Astrocyte (in vitro differentiated cells and primary cell): ENCODE measurements at places on chromosomes 5 and 9. TPM values are rescaled to one million over a fixed set of nuclear protein-coding genes. Genes with fewer than 3 reads are reported as not detected.

The ANKRD31 gene
- total RNA-seq, result 0.07 and 0.14 TPM in 2 replicates

The LOX gene
- 1,150 and 1,249 TPM in 2 replicates for total RNA-seq

The ITGA2 gene
- total RNA-seq, result 20.1 and 35.9 TPM in 2 replicates

The UNC5A gene
- 0.67 and 0.70 TPM in 2 replicates for total RNA-seq

The CNTLN gene
- 4.4 and 5.5 TPM in 2 replicates for total RNA-seq

The CA9 gene
- not detected in 2 replicates for total RNA-seq
